Liver (tissue), 10 donors: ENCODE measurements at places on chromosomes 3 and 15. TPM values are rescaled to one million over a fixed set of nuclear protein-coding genes. Genes with fewer than 3 reads are reported as not detected.

DNA sequence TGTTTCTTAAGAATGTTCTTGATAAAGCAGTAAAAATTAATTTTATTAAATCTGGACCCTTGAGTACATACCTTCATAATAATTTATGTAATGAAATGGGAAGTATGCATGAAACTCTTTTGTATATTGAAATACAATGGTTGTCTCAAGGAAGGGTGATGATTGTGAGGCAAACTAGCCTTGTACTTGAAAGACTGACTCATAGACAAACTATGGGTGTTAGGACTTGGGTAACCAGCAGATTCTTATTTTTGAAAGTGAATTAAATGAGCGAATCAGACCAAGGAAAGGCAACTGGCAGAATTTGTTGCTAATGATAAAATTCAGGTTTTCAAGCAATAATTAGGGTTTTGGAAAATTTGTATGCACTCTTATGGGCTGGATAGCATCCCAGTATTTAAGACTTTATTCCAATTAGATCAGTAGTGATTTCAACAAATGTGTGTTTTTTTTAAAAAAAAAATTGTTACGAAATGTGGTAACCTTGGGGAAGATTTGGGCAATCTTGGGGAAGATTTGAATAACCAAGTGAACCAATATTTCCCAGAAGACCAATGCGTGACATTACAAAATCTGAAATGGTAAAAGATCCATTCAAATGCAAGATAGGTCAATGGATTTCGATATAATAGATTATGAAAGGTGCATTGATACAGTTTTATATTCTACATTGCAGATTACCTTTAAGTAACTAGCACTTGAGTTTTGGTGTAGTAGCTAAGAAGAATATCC, 42.0 kb downstream of the ATP2C1 start:
- no peak overlapping the region for H3K4me3 ChIP-seq
- H3K27me3 ChIP-seq: no peaks in the 10 kb centered on the region
- no peak overlapping the region for H3K27ac ChIP-seq
- DNase-seq: no peak
- H3K4me1 ChIP-seq: no peaks in the 10 kb centered on the region

- no peaks in the 10 kb centered on the region for H3K36me3 ChIP-seq
- no peak for DNase-seq
- H3K27ac ChIP-seq: no peak overlapping the region
These were observed 20.1 kb upstream of the FSTL1 start for GRCh38 chr3:120470870-120471269.

DNA sequence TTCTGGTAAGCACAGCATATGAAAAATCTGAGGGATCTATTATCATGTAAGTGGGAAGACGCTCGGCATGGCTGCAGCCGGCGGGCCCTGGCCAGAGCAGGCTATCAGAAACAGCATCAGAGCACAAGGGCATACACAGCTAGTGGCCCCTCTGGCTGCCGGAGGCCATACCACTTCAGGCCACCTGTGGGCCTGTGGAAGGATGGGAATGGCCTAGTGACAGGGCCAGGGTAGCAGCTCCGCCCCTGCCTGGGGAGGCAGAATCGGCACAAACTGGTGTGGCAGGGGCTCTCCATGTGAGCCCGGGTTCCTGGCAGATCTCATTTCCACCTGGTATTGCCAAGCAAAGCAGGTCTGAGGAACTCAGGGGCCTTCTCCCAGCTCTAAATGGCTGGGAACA, 46.4 kb downstream of the SH3BP5 start:
- no peak for DNase-seq
- H3K36me3 ChIP-seq: no peaks in the 10 kb centered on the region
- no peak overlapping the region for H3K27ac ChIP-seq
- H3K4me3 ChIP-seq: no peak overlapping the region
- H3K4me1 ChIP-seq: peaks cover 5% of the 10 kb centered on the region
- H3K27me3 ChIP-seq: no peaks in the 10 kb centered on the region

GRCh38 chr3:189787632-189788031, 156.4 kb downstream of the TP63 start:
- no peak overlapping the region for H3K27ac ChIP-seq
- no peaks in the 10 kb centered on the region for H3K4me1 ChIP-seq
- no peak overlapping the region for H3K4me3 ChIP-seq
- H3K27me3 ChIP-seq: no peaks in the 10 kb centered on the region
- DNase-seq: no peak

GRCh38 chr3:71568207-71568606, 15.3 kb downstream of the FOXP1 start:
- no peaks in the 10 kb centered on the region for H3K27me3 ChIP-seq
- no peak for DNase-seq
- no peak overlapping the region for H3K27ac ChIP-seq

CAMK2N2 gene
- total RNA-seq: not detected

LRRIQ4 gene
- total RNA-seq: 0.09 TPM
